ENCODE measurements at places on chromosomes 2 and 18.

GRCh38 chr2:54708584-54709335, 14.7 kb upstream of the EML6 start:
- DNase-seq: no peak

DNA sequence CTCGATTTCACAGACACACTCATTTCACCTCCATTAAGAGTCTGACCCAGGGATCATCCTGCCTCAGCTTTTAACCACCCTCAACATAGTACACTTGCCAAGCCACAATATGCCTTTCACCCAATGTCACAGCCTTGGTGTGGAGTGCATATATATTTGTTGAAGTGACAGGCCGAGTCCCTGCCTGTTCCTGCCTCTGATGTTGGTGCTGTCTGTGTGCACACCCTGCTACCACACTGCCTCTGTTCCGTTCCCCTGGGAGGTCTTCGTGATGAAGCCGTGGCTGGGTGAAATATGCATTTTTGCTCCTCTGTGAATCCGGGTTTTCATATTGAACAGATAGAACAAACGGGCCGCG, 90.3 kb downstream of the RNF144A start:
- DNase-seq: no peak

DNA sequence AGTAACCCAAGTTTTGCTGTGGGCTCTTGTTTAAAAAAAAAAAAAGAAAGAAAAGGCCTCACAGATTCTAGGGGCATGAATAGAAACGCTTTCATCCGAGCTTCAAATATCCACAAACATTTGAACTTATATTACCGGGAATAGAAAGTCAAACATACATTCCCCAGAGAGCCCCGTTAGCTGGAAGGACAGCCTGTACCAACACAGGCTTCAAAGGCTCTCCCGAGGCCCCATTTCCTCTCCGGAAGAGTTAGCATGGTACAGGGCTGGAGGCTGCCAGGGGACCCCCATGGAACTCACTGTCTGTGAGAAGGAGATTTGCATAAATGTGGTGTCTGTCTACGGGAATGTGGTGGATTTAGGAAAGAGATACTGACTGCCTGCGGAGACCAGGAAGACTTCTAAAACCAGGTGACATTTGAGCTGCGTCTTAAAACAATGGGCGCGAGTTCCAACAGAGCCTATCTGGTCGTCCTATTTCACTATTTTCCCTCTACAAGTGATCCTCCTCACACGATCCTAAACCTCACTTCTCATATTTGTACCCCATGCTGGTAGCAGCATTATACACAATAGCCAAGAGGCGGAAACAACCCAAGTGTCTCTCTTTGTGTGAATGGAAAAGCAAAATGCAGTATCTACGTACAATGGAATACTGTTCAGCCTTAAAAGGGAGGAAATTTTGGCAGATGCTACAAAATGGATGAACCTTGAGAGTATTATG, 820 bp upstream of the MATN3 start:
- DNase-seq: no peak

DNA sequence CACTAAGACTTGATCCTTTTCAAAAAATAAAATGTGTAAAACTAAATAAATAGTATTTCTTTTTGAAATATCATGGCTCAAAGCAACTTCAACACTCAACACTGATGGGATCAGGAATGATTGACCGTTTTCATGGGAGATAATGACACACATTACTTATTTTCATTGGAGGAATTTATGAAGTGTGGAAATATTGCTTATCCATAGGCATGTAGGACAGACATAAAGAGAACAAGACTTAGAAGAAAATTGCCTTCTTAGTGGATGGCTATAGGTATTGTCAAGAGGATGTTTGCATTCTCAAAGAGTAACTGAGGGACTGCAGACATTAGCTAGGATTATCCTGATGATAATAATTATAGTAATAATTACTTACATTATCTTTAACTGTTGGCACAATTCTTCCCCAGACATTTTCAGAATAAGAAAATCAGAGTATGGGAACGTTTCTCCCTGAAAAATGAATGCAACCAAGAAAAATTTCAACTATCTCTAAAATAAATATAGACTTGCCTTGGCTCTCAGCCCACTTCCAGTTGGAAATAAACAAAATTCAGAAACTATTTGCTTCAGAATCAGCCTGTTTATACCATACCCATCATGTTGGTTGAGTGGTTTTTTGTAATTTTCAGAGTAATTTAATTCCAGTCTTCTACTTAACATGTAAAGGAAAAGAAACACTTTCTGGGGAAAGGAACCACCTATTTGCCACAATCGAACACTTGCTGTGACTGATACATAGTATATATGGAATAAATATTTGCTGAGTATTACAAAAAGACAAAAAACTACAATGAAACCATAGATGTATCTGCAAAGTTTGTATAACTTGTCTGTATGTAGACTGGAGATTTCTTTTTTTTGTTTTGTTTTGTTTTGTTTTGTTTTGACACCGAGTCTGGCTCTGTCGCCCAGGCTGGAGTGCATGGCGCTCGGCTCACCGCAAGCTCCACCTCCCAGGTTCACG, 165.7 kb downstream of the TMX3 start:
- DNase-seq: no peak

GRCh38 chr2:20099780-20100179, 48.4 kb upstream of the LAPTM4A start:
- no peak for DNase-seq

DNA sequence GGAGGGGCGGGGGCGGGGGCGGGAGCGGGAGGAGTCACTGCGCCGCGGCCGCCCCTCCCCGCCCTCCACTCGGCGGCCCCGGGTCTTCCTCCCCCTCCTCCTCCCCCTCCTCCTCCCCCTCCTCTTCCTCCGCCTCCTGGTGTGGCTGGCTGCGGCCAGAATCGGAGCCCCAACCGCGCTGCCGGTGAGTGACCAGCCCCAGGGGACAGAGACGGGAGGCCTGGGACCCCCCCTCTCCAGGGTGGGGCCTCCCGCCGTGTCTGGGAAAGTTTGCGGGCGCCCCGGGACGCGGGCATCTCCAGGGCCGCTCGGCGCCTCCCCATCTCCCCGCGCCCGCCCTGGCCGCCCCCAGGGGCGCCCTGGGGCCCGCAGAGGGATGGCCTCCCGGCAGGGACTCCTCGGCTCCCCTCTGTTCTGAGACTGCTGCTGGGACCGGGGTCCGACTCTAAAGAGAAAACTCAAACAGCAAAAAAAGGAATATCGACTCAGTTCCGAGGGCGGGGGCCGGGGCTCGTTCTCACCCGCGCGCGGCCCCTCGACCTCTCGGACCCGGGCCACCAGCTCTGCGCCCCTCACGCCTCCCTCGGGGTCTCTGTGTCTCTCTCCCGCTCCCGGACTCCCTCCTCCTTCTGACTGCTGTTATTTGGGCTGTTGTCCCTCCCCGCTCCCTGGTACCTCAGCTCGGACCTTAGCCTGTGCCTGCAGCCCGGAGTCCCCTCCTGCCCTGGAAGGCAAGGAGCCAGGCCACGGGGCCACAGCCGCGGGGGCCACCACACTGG, at the start of gene STON1:
Gene STON1 (plus strand): TSS at position 122 of the 779 bp plus-strand sequence. CDS start 50,480 bp downstream, outside the sequence.
- DNase-seq: peak; percentile 1

DNA sequence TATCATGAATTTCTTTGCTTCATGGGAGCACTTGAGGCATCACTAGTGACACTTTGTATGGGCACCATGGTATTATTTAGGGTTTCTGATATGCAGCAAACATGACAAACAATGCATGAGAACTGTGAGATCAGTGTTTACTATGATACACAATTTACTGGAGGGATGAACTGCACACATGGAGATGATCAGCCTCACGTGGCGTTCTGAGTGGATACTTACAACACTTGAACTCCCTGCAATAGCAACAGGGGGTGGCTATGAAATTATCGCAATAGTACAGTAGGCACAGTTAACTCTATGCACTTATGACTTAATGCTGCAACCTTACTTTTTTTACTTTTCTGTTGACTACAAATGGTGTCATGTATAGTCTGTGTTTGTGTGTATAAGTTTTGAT, 18.5 kb upstream of the UGT1A8 start:
- DNase-seq: no peak

- no peak for DNase-seq
These were observed 334.5 kb upstream of the CYRIA start for GRCh38 chr2:17000184-17000482.

- DNase-seq: no peak
These were observed 210.3 kb upstream of the GCFC2 start for GRCh38 chr2:75920859-75921551.

DNA sequence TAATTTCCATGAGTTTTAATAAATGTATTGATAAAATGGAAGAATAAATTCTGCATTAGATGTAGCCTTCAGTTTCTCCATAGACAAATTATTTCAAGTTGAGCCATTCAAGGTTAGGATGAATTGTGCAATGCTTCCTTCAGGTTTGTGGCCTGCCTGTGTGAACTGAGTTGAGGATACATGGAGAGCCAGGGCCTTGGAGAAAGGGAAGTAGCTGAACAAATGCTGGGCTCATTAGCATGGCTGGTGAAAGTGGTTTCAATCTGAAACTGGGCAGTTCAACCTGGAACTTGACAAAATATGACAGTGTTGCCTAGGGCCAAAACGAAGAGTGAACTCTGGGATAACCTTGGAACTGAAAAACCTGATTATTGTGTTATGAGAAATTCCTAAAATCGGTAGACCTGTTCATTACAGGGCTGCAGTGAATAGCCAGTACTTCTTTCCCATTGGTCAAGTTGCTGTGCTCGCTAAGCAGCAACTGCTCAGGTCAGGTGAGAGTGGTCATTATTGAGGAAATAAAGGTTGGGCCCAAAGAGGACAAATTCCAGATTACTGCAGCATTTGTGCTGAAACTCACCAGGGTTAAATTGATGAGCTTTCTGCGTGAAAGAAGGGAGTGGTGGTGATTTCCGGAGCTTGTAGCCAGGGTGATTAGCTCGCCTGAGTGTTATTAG, 12.7 kb downstream of the INPP1 start:
- DNase-seq: no peak

DNA sequence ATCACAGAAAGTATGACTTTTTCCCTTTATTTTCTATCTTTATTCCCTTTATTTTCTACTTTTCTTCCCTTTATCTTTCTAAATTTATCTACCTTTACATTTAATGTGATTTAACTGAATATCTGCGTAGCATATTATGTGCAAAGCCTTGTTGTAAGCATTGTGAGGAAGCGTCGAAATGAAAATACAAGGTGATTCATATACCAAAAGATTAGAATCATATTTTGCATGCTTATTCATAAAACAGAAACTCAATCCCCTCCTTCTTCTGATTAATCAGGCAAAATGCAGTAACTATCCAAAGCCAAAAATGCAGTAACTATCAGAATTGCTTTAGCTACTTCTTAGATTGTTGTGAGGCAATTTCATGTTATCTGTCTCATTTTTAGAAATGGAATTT, 393.0 kb downstream of the CDH19 start:
- no peak for DNase-seq

GRCh38 chr2:1430491-1430890, 17.2 kb downstream of the TPO start:
- no peak for DNase-seq

Measured in stimulated activated CD8-positive, alpha-beta memory T cell treated with anti-CD3 and anti-CD28 coated beads, Interleukin-7, amount 100 ng/mL, for 1 hour (primary cell).